ENCODE measurements at places on chromosomes 7 and 10. TPM values are rescaled to one million over a fixed set of nuclear protein-coding genes. Genes with fewer than 3 reads are reported as not detected.

- no peak overlapping the region for H3K4me3 ChIP-seq
- no peak overlapping the region for H3K27ac ChIP-seq
- H3K27me3 ChIP-seq: no peaks in the 10 kb centered on the region
- no peaks in the 10 kb centered on the region for H3K4me1 ChIP-seq
- H3K36me3 ChIP-seq: no peaks in the 10 kb centered on the region
Observed at GRCh38 chr10:43194266-43194665, 56.0 kb downstream of the CSGALNACT2 start.

DNA sequence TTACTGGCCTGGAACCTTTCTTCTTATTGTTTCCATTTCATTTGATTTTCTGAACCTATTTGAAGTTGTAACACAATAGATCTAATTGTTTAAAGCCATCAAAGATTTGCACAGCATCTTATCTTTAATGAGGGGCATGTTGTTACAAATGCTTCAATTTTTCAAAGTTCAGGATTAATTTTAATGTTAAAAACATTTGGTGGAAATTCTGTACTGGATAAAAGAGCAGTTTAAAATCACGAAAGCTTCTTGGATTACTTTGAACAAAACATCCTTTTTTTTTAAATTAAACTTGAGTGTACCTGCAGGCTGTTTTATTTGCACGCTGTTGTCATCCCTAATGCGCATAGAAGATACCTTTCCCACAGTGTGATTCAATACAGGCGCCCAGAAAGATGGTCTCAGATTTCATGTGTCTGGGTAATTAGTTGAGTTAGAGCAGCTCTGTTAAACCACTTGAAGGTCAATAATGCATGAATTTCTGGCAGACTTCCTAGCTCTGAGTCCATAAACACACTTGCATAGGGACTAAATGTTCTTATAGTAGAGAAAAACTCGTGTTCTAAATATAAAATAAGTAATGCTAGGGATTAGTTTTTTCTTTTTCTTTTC, 29.3 kb upstream of the DDX50 start:
- H3K27me3 ChIP-seq: no peaks in the 10 kb centered on the region
- peak overlapping the region; percentile 70 for H3K27ac ChIP-seq

DNA sequence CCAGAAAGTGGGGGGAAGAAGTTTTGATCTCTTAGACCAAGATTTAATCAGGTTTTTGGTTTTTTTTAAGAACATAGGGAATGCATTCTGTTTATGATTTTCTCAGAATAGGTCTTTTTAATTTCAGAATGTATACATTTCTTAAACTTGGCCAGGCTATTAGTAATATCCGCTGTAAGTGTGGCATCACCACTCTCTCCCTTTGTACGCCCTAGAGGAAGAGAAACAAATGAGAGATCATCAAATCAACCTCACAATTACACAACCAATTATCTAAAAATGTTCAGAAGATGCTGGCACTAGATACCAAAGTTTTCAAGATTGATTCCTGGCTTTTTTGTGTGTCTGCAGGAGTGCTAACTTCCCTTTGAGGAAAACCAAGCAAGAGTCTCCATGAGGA, 70.0 kb downstream of the KLF6 start:
- no peak for DNase-seq
- H3K4me3 ChIP-seq: no peak overlapping the region
- H3K27me3 ChIP-seq: no peaks in the 10 kb centered on the region
- H3K36me3 ChIP-seq: no peaks in the 10 kb centered on the region
- H3K27ac ChIP-seq: no peak overlapping the region

GRCh38 chr7:27133409-27134231, 3.1 kb upstream of the HOXA4 start:
- no peaks in the 10 kb centered on the region for H3K36me3 ChIP-seq
- peaks cover 22% of the 10 kb centered on the region for H3K4me1 ChIP-seq
- peak overlapping the region; percentile 13 for H3K4me3 ChIP-seq
- peak; percentile 50 for DNase-seq
- H3K27ac ChIP-seq: no peak overlapping the region
- no peaks in the 10 kb centered on the region for H3K27me3 ChIP-seq

DNA sequence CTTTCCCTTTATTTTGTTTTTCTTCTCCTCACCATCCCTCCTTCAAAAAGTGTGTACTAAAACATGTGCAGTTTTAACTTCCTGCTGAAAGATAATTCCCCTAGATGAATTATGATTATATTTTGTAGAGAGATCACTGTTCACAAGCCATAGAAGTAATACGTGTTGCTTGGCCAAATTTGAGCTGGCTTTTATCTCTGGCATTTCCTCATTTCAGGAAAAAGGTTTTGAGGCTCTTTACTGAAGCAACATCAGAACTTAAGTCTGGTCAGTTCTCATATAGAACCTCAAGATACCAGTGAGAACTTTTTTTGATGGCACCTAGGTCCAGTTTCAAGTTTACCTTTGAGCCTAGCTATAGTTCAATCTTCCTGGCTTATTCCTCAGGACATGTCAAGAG, 463.3 kb downstream of the INHBA start:
- H3K27me3 ChIP-seq: 0 out of 2 replicates have a peak, but pooled peaks cover 3% of the 10 kb centered on the region
- H3K27ac ChIP-seq: no peak overlapping the region
- H3K36me3 ChIP-seq: no peaks in the 10 kb centered on the region
- H3K4me1 ChIP-seq: no peaks in the 10 kb centered on the region
- no peak for DNase-seq

DNA sequence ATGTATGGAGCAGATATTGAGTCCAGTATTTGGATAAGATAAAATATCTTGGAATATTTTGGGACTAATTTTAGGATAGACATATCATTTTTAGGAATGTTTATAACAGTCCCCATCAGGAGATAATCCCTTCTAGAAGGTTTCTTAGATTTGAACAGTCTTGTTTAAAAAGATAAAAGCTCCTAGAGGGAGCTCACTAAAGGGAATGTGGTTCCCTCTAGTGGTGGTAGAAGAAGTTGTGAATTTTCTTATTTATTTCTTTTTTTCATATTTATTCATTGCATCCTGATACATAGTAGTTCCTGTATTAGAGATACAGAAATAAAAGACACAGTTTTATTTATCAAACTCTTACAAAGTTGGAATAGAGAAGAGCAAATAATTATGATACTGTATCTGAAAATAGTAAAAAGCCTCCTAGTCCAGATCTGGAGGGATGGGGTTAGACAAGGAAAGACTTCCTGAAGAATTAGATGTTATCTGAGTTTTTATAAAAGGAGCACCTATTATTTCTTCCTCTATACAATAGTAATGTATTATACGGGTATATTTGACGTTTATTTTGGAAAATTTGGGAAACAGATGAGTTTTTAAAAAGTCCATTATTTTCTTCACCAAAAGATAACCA, 24.5 kb upstream of the KLF14 start:
- DNase-seq: no peak
- H3K36me3 ChIP-seq: 0 out of 2 replicates have a peak, but pooled peaks cover 2% of the 10 kb centered on the region
- no peaks in the 10 kb centered on the region for H3K27me3 ChIP-seq
- no peak overlapping the region for H3K27ac ChIP-seq
- H3K4me3 ChIP-seq: no peak overlapping the region

DNA sequence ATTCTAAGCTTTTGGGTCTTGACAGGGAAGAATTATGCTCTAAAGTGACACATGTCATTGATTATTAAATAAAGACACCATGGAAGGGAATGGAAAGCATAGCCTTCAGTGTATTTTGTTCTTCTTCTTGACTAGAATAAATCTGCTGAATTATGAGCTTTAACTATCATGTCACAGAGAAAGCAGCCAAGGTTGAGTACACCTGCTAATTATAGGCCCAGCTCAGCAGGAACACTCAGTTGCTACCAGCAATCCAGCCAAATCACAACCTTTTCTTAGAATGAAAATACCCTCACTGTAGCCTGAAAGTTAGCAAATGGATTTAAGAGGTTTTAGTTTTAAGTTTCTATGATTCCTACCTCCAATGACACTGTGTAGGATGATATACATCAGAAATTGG, 225.3 kb upstream of the RHOBTB1 start:
- H3K27me3 ChIP-seq: no peaks in the 10 kb centered on the region
- H3K36me3 ChIP-seq: no peaks in the 10 kb centered on the region
- H3K4me3 ChIP-seq: no peak overlapping the region
- DNase-seq: no peak

DNA sequence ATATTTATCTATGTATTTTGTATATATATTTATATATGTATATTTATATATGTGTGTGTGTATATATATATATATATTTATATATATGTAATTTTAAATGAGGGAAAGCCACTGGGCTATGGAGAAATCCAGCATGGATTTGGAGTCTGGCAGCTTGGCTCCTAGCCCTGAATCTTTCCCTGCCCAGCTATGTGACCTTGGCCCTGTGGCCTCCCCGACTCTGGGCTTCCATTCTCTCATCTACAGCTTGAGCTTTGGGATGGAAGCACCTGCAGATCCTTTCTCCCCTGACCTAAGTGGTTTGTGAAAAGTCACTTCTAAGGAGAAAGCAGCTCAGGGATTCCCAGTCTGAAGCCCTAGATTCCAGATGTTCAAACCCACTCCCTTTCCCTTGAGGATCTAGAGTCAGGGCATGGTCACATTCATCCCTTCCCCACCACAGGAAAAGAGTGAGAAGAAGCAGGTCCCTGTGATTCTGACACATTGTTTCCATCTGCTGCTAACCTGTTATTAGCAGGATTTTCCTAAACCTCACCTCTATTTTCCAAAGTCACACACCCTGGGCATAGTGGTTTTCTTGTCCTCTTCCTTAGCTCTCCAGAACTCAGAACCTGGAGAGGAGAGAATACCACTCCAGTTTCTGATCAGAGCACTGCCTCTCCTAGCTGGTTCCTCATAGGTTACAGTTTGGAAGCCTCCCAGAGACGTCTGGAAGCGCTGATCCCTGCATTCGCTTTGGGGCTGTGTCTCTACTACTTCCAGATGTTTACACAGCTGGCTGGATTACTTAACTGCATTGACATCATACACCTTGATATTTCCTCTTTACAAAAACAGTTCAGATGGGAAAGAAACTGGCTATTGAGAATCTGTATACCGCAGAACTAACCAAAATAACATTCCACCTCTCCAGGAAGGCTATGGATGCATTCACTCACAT, 327.5 kb upstream of the ZMIZ1 start:
- H3K36me3 ChIP-seq: no peaks in the 10 kb centered on the region
- peaks cover 3% of the 10 kb centered on the region for H3K27me3 ChIP-seq
- H3K27ac ChIP-seq: no peak overlapping the region

Gene C10orf143
- total RNA-seq: 0.18 TPM

Gene SPAM1
- not detected for total RNA-seq

Gene C10orf53
- not detected for total RNA-seq

- no peak overlapping the region for H3K27ac ChIP-seq
- H3K27me3 ChIP-seq: no peaks in the 10 kb centered on the region
- DNase-seq: no peak
- H3K4me1 ChIP-seq: peaks cover 22% of the 10 kb centered on the region
Observed at GRCh38 chr7:151243408-151244195, 4.9 kb downstream of the SMARCD3 start.

- H3K4me3 ChIP-seq: no peak overlapping the region
- no peaks in the 10 kb centered on the region for H3K27me3 ChIP-seq
- no peak overlapping the region for H3K27ac ChIP-seq
Observed at GRCh38 chr10:43061760-43062159, 15.1 kb upstream of the RET start.

Gene GHRHR
- not detected for total RNA-seq

DNA sequence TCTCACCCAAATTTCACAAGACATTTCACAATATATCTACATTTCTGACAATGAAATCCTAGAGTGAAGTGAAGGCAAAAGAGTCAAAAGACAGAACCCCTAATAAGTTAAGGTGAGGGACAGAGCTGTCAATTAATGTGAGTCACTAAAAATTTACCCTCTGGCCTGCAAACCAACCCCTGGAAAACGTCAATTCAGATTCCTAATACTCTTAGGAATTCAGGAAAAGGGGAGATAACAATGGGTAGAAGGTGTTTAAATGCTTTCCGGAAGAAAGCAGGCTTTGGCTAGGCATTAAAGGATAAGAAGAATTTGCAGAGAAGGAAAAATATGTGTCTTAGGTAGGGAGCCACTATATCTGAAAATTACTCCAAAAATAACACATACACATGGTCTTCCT, 299.6 kb downstream of the INHBA start:
- no peaks in the 10 kb centered on the region for H3K36me3 ChIP-seq
- no peaks in the 10 kb centered on the region for H3K4me1 ChIP-seq
- H3K27ac ChIP-seq: no peak overlapping the region
- H3K4me3 ChIP-seq: no peak overlapping the region

DNA sequence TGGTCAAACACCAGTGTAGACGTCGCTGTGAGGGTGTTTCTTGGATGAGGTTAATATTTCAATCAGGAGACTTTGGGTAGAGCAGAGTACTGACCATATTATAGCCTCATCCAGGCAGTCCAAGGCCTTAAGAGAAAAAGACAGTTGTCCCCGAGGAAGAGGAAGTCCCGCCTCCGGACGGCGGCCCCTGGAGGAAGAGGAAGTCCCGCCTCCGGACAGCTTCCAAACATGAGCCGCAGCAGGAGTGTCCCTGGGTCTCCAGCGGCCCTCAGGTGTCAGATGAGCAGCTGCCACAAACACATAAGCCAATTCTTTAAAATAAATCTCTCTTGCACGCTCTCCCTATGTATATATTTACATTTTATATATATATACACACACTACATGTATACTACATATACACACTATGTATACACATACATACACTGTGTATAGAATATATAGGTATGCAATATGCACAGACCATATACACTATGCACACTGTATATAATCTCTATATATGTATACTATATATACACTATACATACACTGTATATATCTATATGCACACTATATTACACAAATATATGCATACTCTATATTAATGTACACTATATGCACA, 37.5 kb downstream of the PWWP2B start:
- H3K4me1 ChIP-seq: no peaks in the 10 kb centered on the region
- no peak overlapping the region for H3K4me3 ChIP-seq
- no peaks in the 10 kb centered on the region for H3K27me3 ChIP-seq
- DNase-seq: no peak

DNA sequence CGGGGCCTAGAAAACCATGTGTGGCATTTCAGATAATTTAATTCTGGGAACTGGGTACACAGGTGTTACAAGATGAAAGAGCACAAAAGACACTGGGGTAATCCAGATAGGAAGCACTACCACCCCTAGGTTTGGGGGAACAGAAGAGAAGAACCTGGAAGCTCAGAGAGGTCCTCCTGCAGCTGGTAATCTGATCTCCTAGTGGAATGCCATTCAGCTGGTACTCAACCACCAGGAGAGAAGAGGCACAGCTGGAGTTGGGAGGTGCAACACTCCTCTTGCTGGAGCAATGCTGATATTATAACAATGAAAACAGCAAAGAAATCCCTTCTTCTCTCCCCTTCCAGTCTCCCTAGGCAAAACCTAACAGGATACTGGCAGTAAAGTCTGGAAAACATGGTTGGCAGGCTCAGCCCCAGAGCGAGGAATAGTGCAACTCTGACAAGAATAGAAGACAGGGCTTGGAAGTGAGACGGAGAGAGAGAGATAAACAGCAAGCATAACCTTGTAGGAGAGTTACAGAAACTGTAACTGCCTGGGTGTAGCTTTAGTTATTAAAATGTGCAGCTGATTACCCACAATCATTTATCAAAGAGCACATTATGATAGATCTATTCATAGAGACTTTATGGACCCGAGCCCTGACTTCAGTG, 35.0 kb downstream of the NRF1 start:
- H3K36me3 ChIP-seq: no peaks in the 10 kb centered on the region
- peak; percentile 35 for DNase-seq
- H3K27ac ChIP-seq: no peak overlapping the region
- H3K4me1 ChIP-seq: peaks cover 5% of the 10 kb centered on the region

Gene AGMO
- total RNA-seq: 0.20 TPM

GRCh38 chr7:49520951-49521350, 252.5 kb upstream of the VWC2 start:
- H3K36me3 ChIP-seq: no peaks in the 10 kb centered on the region
- no peaks in the 10 kb centered on the region for H3K4me1 ChIP-seq
- DNase-seq: no peak
- 0 out of 2 replicates have a peak, but pooled peaks cover 3% of the 10 kb centered on the region for H3K27me3 ChIP-seq

Gene PYROXD2
- 0.59 TPM for total RNA-seq

- H3K4me1 ChIP-seq: no peaks in the 10 kb centered on the region
- H3K4me3 ChIP-seq: no peak overlapping the region
- no peaks in the 10 kb centered on the region for H3K36me3 ChIP-seq
- H3K27me3 ChIP-seq: no peaks in the 10 kb centered on the region
- H3K27ac ChIP-seq: no peak overlapping the region
Observed at GRCh38 chr7:150937848-150938561, 40.1 kb downstream of the KCNH2 start.

All from SJCRH30 (cell line).